ENCODE measurements at places on chromosomes 5 and 9.

GRCh38 chr5:151820903-151821302 lies 49.1 kb downstream of the G3BP1 start:
- DNase-seq, result no peak

DNA sequence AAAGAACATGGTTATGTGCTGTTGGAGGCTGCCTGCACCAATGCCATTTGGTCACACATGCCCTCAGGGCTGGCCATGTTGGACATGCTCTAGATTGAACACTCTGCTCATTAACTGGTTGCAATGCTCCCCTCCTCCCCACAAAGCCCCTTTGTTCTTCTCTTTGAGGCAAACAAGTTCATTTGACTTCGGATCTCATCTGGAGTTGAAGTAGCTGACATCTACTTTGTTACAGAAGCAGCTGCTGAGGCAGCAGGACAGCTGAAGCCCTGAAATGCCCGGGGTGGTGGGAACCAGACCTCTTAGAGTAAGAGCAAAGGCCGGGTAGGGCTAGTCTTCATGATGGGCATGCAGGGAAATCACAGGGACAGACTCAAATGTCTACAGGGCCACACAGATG lies 123.5 kb downstream of the APBA1 start:
- no peak for DNase-seq

DNA sequence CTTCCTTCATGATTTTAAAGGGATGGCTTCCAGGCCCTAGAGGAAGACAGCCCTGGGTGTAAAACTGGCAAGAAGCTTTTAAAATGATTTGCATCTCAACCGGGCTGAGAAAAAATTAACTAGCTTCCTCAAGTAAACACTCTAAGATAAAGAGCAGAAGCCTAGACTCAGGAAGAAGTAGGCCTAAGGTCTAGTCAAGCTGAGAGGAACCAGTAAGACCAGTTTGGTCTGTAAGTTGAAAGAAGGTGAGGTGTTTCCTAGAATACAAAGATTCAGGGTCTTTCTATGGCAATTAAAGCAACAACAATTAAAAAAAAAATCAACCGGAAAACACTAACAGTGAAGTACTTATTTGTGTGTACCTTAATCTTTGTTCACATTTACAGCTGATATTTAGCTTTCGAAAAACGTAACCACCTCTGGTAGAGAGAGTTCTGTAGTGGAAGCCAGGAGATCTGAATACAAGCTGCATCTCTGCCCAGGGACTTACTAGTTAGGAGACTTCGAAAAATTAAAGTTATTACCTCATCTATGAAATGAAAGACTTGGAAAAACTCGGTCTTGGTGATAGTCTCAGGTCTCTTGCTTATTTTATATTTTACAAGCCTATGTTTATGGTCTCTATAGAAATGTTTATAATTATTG lies 75.7 kb downstream of the TUSC1 start:
- DNase-seq, result no peak

DNA sequence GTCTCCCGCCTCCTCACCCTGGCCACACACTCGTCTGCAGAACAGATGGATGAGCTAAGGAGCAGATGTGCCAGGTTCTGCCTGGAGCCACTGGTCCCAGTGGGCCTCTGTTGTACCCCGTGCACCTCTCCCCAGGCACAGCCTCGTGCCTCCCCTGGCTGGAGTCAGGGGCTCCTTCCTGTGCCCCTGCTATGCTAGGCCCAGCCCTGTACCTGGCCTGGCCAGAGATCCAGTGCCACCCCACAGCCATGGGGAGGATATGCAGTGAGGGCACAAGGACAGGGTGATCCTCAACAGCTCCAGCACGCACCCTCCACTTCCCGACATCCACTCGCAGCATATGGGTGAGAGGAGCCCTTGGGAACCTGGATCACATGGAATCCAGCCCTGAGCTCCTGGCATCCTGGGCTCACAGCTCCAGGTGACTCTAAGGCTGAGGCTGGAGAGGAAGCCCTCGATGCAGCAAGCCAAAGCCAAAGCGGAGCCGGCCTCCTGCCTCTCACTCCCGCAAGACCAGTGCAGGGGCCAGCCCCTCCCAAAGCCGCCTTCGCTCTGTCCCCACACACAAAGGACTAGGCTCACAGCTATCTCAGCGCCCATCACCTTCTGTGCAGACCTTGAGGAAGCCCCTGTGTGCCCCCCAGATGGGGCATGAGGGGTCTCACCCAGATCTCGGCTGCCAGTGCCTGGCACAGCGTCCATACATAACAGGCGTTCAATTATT lies 23.7 kb upstream of the ADAMTS2 start:
- DNase-seq, result no peak

DNA sequence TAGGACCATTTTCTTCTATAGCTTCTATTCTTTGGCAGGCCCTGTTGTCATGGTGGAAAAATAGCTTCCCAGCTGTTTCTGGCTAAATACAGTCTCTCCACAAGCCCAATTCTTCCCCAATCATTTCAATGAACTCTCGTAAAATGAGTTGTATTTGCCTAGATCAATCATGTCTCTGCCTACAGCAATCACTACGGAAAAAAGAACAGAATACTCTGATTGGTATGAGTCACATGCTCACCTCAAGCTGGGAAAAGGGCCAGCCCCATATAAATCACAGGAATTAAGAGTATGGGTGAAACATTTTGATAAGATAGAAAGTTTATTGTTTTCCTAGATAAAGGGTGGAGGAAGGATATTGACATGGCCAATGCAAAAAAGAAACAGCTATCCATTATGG lies 711.4 kb downstream of the EFNA5 start:
- DNase-seq, result no peak

DNA sequence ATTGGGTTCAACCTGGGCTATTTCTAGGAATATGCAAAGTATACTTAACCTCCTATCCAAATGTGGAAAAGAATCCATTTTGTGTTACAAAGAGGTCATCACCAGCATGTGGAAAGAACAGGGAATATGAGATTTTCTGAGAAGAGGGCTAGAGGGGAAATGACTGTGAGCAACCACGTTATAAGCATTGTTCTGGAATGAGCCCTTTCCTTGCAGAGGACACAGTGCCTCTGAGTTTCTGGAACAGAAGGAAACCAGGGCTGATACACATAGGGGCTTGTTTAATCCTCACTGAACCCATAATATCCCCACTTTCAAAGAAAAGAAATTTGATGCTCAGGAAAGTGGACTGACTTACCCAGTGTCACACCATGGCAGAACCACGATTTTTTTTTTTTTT lies 53.0 kb downstream of the SFXN1 start:
- no peak for DNase-seq

DNA sequence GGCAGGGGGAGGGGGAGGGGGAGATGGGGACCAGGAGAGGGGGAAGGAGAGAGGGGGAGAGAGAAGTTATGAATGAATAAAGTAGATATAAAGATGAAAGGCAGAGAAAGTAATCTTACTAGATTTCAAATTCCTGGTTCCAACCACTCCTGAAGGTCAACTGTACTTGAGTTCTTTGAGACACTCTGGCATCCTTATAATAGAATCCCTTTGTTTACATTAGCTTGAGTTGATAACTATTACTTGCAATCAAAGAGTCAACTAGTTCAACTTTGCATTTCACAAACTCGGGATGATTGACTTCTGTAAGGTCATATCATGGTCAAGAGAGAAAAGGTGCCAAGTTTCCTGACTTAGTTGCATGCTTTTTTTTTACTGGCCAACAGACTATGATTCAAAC lies 42.2 kb downstream of the BAAT start:
- no peak for DNase-seq

DNA sequence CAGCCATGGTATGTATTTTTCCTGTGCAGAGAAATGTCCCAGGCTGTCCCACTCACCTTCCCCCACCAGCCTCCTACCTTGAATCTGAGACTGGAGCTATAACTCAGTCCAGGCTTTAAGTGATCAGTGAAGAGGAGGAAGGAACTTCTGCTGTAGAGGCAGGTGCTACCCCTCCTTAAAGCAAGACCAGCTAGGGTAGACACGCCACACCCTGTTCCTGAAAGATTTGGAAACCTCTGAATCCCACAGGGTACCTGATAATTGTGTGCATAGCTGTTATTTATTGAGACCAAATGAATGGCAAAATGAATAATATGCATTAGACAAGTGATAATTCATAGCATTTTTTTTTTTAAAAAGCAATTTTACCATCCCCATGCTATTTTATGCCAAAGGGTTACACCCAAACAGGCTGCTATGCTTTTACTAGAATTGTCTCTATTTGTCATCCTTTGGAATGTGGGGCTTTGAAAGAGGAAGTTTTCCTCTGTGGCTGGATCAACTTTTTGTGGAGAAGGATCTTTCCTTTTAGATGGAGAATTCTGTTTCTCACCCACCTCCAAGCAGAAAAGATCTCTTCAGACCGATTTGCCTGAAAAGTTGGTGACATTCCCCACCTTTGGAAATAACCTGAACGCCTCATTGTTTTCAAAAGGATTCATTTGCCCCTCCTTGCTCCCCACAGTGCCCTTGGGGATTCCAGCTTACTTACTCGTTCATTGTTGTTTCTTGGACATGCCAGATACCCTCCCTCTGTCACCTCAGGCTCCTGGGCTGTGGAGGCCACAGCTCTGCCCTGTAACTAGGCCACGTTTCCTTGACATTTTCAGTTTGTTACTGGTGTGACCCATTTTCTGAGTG lies 248.7 kb downstream of the NR3C1 start:
- no peak for DNase-seq

GRCh38 chr5:139637438-139638089 lies 10.6 kb upstream of the CXXC5 start:
- peak; percentile 48 for DNase-seq

DNA sequence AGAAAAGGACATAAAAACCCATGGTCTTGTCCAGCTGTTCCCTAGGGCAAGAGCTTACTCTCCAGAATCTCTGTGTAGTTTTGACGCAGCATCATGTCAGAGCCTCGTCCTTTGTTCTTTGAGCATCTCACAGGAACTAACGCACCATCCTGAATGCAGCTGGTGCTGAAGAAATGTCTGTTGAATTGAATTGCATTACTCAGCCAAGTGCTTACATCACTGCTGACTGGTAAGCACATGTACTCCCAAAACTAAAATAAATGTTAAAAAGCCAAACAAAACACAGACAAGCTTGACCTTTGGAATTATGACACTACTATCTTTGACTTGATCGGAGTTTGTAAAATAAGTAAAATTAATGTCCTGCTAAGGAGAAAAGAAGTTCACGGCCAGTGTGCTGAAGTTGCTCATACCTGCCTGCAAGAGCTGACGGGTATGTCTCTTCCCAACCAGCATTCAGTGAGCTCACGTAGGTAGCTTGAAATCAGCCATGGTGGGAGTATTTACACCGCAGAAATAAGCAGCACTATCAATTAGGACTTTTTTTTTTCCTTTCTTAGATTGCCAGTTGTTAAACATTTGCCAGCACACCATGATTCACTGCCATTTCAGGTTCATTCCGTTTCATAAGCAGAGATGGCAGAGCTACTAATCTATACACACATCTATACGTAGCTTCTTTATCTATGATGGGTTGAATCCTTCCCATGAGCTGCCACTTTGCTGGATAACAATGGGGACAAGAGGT lies 310.6 kb upstream of the MSX2 start:
- DNase-seq, result no peak

GRCh38 chr5:147935032-147935431 lies 28.7 kb upstream of the C5orf46 start:
- no peak for DNase-seq

GRCh38 chr9:120642129-120642770 lies 62.3 kb upstream of the CDK5RAP2 start:
- no peak for DNase-seq

GRCh38 chr5:160269017-160269416 lies 39.7 kb downstream of the FABP6 start:
- DNase-seq, result no peak

- no peak for DNase-seq
Measured at GRCh38 chr9:70995511-70995910, 125.9 kb downstream of the TRPM3 start.

GRCh38 chr5:123119334-123119986 lies 30.4 kb downstream of the PRDM6 start:
- no peak for DNase-seq

DNA sequence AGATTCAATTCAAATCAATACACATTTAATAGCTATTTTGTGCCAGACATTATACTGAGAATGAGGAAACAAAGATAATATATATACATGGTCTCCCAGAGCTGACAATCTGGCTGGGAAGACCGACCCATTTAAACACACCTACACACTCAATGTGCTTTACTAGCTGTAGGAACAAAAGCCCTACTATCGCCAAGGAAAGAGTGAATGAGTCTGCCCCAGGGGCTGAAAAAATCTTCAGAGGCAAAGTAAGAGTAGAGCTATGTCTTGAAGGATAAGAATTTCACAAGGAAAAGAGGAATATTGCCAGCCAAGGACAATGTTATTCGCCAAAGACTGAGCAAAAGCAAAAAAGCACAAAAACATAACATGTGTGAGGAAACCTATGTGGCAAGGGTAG lies 6.6 kb downstream of the PFDN1 start:
- no peak for DNase-seq

GRCh38 chr5:66864240-66864884 lies 268.2 kb downstream of the MAST4 start:
- no peak for DNase-seq

DNA sequence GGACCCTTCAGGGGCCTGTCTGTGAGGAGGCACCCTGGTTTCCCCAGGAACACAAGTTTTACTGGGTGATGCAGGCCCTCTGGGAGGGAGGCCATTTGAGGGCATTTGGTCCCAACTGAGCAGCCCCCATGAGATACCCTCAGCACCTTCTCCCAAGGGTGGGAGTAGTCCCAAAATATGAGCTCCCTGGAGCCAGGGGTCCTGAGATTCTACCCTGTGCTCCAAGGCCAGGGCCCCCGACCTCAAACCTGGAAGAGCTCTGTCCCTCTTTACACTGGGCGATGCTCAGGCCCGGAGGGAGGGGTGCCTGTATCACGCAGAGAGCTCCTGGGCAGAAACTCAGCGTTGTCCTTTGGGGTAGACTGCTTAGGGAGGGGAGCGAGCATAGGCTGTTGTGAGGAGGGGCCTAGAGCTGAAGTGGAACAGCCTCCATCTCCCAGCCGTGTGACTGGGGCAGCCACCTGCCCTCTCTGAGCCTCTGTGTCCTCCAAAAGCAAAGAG lies 64.0 kb upstream of the SYNPO start:
- DNase-seq, result no peak

DNA sequence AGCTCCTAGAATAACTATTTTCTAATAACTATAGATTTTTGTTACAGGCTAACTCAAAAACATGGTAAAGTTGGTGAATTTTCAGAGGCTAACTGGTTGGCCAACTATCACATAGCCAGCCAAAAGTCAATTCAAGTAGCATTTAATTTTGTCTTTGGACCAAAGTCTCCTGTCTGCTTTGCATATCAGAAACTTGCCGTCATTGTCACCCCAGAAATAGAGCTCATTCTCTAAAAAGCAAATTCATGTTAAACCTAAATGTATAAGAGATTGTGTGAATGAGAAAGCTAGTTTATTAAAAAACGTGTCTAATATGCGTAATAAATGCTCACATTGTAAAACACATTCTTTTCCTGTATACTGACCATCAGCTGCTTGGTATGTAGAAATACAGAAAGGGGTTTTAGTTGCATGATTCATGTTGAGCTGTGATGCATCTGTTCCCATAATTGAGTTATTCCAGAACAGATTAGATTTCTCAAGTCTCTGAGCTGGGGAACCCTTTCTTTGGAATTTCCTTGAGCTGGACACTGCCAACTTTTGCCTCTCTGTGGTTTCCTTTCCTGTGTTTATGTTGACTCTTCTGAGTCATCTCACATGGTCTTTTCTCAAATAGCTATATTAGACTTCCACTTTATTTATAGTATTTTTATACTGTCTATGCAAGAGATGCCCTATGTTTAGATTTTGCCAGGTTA lies 7.3 kb downstream of the SRFBP1 start:
- DNase-seq, result no peak
